ENCODE measurements at places on chromosomes 7 and 10.

GRCh38 chr7:132561763-132562162 lies 14.5 kb downstream of the PLXNA4 start:
- no peak overlapping the region for H3K27ac ChIP-seq
- H3K4me1 ChIP-seq = no peaks in the 10 kb centered on the region
- H3K36me3 ChIP-seq = peaks cover 5% of the 10 kb centered on the region

DNA sequence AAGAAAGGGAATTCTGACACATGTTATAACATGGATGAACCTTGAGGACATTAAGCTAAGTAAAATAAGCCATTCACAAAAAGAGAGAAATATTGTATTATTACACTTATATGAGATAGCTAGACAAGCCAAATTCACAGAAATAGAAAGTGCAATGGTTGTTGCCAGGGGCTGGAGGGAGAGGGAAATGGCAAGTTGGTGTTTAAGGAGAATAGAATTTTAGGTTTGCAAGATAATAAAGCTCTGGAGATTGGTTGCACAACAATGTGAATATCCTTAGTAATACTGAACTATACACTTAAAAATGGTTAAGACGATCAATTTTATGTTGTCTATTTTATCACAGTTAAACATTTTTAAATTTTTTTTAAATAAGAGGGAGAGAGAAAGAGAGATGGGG lies 25.0 kb upstream of the ADD3 start:
- peaks cover 19% of the 10 kb centered on the region for H3K27me3 ChIP-seq
- no peak for DNase-seq
- H3K27ac ChIP-seq = no peak overlapping the region

GRCh38 chr10:73645251-73645650 lies 4.0 kb upstream of the MYOZ1 start:
- no peaks in the 10 kb centered on the region for H3K4me1 ChIP-seq
- H3K27ac ChIP-seq = no peak overlapping the region
- no peaks in the 10 kb centered on the region for H3K36me3 ChIP-seq
- DNase-seq = no peak
- H3K4me3 ChIP-seq = no peak overlapping the region

DNA sequence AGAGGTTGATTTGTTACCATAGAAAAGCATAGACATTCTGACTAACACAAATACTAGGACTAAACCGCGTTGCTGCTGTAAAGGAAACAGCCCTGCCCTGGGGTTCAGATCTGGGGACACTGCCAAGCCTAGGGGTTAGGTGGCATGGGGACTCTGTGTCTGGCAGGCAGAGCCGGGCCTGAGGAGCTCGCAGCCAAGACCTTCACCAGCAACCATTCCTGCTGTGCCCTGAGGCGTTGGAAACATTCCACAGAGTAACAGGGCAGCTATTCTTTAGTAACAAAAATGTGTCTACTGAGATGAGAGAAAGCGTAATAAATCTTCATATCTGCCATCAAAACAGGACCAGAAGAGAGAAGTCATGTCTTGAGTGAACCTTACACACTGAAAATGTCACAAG lies 280.5 kb downstream of the POM121L12 start:
- H3K36me3 ChIP-seq = no peaks in the 10 kb centered on the region
- H3K27ac ChIP-seq = no peak overlapping the region
- H3K27me3 ChIP-seq = no peaks in the 10 kb centered on the region
- no peaks in the 10 kb centered on the region for H3K4me1 ChIP-seq
- H3K4me3 ChIP-seq = no peak overlapping the region

GRCh38 chr10:13366891-13367290 lies 18.8 kb upstream of the SEPHS1 start:
- H3K4me3 ChIP-seq = no peak overlapping the region
- H3K36me3 ChIP-seq = no peaks in the 10 kb centered on the region
- H3K27me3 ChIP-seq = no peaks in the 10 kb centered on the region
- no peak for DNase-seq
- H3K4me1 ChIP-seq = no peaks in the 10 kb centered on the region

GRCh38 chr10:119500123-119500795 lies 42.3 kb downstream of the RGS10 start:
- H3K27me3 ChIP-seq = no peaks in the 10 kb centered on the region
- no peak for DNase-seq
- peak overlapping the region; percentile 16 for H3K4me3 ChIP-seq

DNA sequence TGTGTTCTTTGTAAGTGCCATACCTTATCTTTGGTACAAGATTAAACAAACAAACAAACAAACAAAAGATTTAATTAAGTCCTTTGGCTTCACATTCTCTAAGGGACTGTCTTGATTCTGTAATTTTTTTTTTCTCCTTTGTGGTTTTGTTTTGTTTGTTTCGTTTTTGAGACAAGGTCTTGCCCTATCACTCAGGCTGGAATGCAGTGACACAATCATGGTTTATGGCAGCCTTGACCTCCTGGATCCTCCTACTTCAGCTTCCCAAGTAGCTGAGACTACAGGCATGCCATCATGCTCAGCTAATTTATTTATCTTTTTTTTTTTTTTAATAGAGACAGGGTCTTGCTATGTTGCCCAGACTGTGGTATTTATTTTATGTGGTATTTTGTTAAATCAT lies 165.8 kb downstream of the LRRC4 start:
- H3K4me3 ChIP-seq = no peak overlapping the region
- peaks cover 37% of the 10 kb centered on the region for H3K4me1 ChIP-seq

GRCh38 chr10:24132741-24133140 lies 76.2 kb upstream of the KIAA1217 start:
- no peaks in the 10 kb centered on the region for H3K36me3 ChIP-seq
- no peaks in the 10 kb centered on the region for H3K27me3 ChIP-seq
- no peak for DNase-seq

GRCh38 chr7:77680266-77680665 lies 16.0 kb upstream of the RSBN1L start:
- no peak overlapping the region for H3K4me3 ChIP-seq
- H3K27me3 ChIP-seq = no peaks in the 10 kb centered on the region
- no peaks in the 10 kb centered on the region for H3K4me1 ChIP-seq
- no peak overlapping the region for H3K27ac ChIP-seq

- no peak for DNase-seq
- peaks cover 34% of the 10 kb centered on the region for H3K4me1 ChIP-seq
- H3K4me3 ChIP-seq = no peak overlapping the region
- peaks cover 2% of the 10 kb centered on the region for H3K36me3 ChIP-seq
These were observed 34.8 kb downstream of the C7orf33 start for GRCh38 chr7:148625342-148625741.

DNA sequence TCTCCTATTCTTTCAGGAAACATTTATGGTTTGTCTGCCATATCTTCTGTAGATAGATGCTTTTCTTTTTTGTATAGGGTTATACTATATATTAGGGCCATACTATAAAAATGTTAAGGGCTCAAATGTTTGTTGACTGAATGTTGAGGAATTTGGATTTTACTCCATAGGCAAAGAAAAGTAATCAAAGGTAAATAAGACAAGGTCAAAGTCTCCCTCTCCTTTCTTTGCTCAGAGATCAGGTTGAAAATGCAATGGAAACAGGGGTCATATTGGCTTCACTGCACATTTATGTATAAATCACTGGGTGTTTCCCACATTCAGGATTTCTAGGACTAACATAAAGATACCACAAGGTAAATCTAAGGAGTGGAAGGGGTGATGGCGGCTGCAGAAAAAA lies 291.4 kb upstream of the FZD8 start:
- H3K36me3 ChIP-seq = no peaks in the 10 kb centered on the region
- no peaks in the 10 kb centered on the region for H3K27me3 ChIP-seq
- DNase-seq = no peak
- no peak overlapping the region for H3K27ac ChIP-seq

DNA sequence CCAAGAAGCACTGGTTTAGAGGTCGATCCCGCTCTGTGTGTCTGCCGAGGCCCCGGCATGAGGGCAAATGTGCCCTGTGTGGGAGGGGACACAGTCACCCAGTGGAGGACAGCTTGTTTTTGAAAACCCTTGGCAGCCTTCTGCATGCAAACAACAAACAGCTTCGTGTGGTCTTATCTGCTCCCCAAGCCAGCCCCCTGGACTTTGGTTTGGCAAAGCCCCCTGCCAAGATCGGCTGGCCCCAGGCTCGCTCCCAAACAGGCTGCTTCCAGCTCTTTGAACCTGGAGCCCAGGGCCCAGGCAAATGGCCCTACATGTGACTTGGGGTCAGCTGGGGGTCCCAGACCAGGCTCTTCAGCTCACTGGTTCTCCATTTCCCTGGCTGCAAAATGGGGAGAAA lies 2.9 kb downstream of the ELN start:
- peaks cover 60% of the 10 kb centered on the region for H3K27me3 ChIP-seq
- no peak overlapping the region for H3K27ac ChIP-seq
- peaks cover 20% of the 10 kb centered on the region for H3K4me1 ChIP-seq
- H3K4me3 ChIP-seq = no peak overlapping the region
- no peak for DNase-seq

DNA sequence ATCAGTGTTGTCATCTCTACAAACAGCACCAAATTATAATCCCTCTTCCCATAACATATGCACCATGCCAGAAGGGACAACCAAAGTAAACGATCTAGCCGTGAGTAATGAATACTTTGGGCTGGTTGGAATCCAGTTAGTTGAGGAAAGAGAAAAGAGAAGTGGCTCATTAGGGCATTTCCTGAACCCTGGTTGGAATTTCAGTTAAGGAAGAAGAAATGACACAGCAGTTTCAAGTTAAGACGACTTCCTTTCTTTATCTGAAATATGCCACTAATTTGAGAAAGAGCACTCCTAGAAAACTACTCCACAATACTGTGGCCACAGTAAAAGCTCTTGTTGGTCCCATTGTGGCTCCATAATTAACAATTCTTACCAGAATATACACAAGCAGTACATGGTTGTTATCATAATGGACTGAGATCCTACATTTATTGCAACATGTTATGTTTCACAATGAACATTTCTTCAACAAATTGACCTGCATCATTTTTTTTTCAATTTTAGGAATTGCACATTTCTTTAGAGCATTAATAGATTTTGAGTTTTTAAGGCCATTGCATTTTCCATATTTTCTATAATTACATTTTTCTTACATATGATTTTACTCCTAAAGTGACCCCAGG lies at the start of gene TFEC:
TFEC (minus strand) TSS at position 113 of the 626 bp plus-strand sequence. CDS start 46,322 bp downstream, outside the sequence.
- no peak within 1 kb of the TSS for H3K4me3 ChIP-seq
- H3K36me3 ChIP-seq = no peaks in the 10 kb centered on the region
- no peak within 1 kb of the TSS for H3K27ac ChIP-seq
- H3K4me1 ChIP-seq = no peaks in the 10 kb centered on the region
- no peak for DNase-seq

DNA sequence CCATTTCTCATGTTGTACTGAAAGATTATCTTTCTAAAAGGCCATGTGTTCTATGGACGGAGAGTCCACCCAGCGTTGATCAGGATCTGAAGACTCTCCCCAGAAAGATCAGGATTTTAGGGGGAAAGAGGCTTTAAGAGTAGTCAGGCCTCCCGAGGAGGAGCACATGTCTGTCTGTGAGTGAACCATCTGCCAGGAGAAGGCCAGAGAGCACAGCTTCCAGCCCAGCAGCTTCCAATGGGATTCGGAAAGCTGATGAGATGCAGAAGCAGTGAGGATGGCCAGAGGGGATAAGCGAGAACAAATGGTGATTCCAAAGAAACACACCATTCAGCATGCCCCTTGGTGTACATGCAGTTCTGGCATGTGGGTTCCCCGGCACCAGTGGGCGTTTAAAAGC lies 88.5 kb upstream of the TCERG1L start:
- no peaks in the 10 kb centered on the region for H3K36me3 ChIP-seq
- no peaks in the 10 kb centered on the region for H3K27me3 ChIP-seq
- no peak for DNase-seq
- no peaks in the 10 kb centered on the region for H3K4me1 ChIP-seq
- no peak overlapping the region for H3K4me3 ChIP-seq

- H3K4me3 ChIP-seq = no peak overlapping the region
- no peak for DNase-seq
- H3K4me1 ChIP-seq = peaks cover 13% of the 10 kb centered on the region
- no peaks in the 10 kb centered on the region for H3K27me3 ChIP-seq
These were observed 4.1 kb downstream of the PRSS2 start for GRCh38 chr7:142774826-142775225.

DNA sequence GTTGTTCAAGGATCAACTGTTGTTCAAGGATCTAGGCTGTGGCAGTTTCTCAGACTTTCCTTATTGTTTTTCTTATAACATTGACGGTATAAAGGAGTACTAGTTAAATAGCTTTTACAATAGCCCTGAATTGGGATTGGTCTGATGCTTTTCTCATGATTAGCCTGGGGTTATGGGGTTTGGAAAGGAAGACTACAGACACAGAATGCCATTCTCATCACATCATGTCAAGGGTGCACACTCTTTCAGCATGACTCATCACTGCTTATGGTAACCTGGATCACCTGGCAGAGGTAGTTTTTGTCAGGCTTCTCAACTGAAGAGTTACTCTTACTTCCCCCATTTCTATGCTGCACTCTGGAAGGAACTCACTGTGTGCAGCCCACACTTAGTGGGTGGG lies 194.2 kb upstream of the NPSR1 start:
- H3K27me3 ChIP-seq = no peaks in the 10 kb centered on the region
- no peaks in the 10 kb centered on the region for H3K4me1 ChIP-seq
- no peak overlapping the region for H3K27ac ChIP-seq

GRCh38 chr7:17103984-17104383 lies 194.5 kb upstream of the AHR start:
- peaks cover 1% of the 10 kb centered on the region for H3K36me3 ChIP-seq
- no peak for DNase-seq

GRCh38 chr10:123783296-123783695 lies 108.3 kb downstream of the CPXM2 start:
- no peak for DNase-seq
- no peak overlapping the region for H3K4me3 ChIP-seq
- no peak overlapping the region for H3K27ac ChIP-seq
- no peaks in the 10 kb centered on the region for H3K4me1 ChIP-seq

- peaks cover 18% of the 10 kb centered on the region for H3K27me3 ChIP-seq
- H3K27ac ChIP-seq = no peak overlapping the region
- H3K36me3 ChIP-seq = no peaks in the 10 kb centered on the region
- H3K4me3 ChIP-seq = no peak overlapping the region
- H3K4me1 ChIP-seq = no peaks in the 10 kb centered on the region
These were observed 84.8 kb upstream of the PRKAR2B start for GRCh38 chr7:106959753-106960152.

GRCh38 chr7:80600046-80600445 lies 38.4 kb upstream of the CD36 start:
- H3K4me3 ChIP-seq = no peak overlapping the region
- H3K4me1 ChIP-seq = no peaks in the 10 kb centered on the region
- H3K27ac ChIP-seq = no peak overlapping the region
- no peaks in the 10 kb centered on the region for H3K27me3 ChIP-seq
- DNase-seq = no peak

DNA sequence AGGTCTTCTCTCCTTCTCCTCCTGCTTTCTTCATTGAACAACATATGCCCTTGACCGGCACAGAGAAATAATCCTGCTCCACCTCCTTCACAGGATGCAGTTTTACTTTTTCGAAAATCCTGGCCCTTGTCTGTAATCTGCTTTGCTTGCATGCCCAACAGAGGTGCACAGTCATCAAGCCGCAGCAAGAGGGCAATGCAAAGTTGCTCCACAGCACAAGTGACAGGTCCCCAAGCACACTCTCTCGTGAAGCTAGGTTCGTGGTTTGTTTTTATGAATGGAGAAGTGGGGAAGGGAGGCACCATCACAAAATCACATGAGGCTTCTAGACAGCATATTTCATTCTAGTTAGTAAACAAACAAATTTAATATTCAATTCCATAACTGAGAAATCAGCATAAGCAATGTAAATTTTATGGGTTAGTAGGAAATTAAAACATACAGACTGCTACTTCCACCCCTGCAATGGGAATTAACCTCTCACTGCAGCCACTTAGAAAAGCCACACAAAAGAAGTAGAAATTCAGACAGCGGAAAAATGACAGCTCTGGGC lies 178.8 kb downstream of the TPK1 start:
- no peak overlapping the region for H3K27ac ChIP-seq
- H3K4me3 ChIP-seq = no peak overlapping the region
- H3K36me3 ChIP-seq = peaks cover 2% of the 10 kb centered on the region
- no peaks in the 10 kb centered on the region for H3K4me1 ChIP-seq
- DNase-seq = no peak
- H3K27me3 ChIP-seq = no peaks in the 10 kb centered on the region

GRCh38 chr10:44462338-44462914 lies 77.5 kb upstream of the CXCL12 start:
- H3K27me3 ChIP-seq = peaks cover 26% of the 10 kb centered on the region
- no peak overlapping the region for H3K4me3 ChIP-seq
- no peak overlapping the region for H3K27ac ChIP-seq
- H3K36me3 ChIP-seq = peaks cover 2% of the 10 kb centered on the region
- DNase-seq = no peak
